ENCODE measurements at places on chromosomes 16 and 17. TPM values are rescaled to one million over a fixed set of nuclear protein-coding genes. Genes with fewer than 3 reads are reported as not detected.

The ALOX15B gene
- total RNA-seq, result not detected

The KRTAP2-1 gene
- not detected for total RNA-seq

The IRX6 gene
- total RNA-seq, result not detected

The AOC2 gene
- total RNA-seq, result 0.42 TPM

The EVPLL gene
- not detected for total RNA-seq

The CACNA1H gene
- 0.05 TPM for total RNA-seq
